ENCODE measurements at places on chromosomes 2 and 18.

- DNase-seq: no peak
Observed at GRCh38 chr18:13256444-13257305, 38.1 kb downstream of the LDLRAD4 start.

GRCh38 chr2:24870891-24871705 lies 48.9 kb downstream of the ADCY3 start:
- DNase-seq: no peak

- no peak for DNase-seq
Observed at GRCh38 chr18:47403949-47404348, 152.5 kb upstream of the SKOR2 start.

DNA sequence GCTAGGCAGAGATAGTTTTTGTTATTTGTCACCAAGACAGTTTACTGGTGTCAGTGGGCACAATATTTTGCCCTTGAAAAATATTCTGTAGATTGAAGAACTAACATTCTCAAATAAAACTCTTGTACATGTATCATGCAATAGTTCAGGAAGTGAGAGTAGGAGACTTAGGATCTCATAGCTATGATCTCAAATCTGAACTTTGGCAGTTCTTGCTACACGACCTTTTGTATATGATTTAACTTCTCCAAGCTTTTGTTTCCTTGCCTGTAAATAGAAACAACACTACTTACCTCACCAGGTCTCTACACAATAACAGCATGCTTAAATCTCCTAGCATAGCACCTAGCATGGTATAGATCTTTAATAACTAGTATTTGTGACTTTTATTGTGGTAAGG lies 219.9 kb downstream of the ICOS start:
- DNase-seq: no peak

DNA sequence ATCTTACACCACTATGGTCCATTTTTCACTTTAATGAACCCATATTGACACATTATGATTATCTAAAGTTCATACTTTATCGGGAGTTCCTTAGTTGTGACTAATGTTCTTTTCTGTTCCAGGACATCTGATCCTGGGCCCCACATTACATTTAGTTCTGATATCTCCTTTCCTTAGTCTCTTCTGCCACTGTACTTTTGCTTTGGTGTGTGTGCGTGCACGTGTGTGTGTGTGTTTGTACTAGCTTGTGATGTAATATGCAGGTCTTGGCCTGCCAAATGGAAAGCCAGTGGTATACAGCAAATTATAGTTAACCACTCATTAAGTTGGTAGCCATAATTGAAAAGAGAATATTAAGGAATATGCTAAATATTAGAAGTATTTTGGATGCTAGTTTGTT lies 88.0 kb downstream of the CDC42EP3 start:
- no peak for DNase-seq

- DNase-seq: no peak
Observed at GRCh38 chr2:217820904-217821303, 181.9 kb downstream of the TNS1 start.

- DNase-seq: no peak
Observed at GRCh38 chr2:84808279-84808678, 72.6 kb downstream of the TRABD2A start.

DNA sequence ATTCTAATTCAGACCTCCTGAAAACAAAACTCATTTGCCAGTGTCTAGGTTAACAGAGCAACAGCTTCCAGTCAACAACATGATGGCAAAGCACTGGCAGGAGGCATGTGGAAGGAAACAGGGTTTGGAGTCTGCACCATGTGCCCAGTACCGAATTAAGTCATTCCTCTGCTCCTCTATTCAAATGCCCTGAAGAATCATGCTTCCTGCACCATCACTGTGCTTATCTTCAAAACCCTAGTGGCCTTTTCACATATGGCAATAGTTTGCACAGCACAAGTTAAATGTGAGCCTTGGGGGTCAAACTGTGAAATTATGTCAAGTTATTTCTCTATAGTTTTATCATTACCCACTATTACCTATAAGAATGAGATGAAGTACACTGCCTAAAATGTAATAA lies 75.4 kb upstream of the GRB14 start:
- DNase-seq: no peak

DNA sequence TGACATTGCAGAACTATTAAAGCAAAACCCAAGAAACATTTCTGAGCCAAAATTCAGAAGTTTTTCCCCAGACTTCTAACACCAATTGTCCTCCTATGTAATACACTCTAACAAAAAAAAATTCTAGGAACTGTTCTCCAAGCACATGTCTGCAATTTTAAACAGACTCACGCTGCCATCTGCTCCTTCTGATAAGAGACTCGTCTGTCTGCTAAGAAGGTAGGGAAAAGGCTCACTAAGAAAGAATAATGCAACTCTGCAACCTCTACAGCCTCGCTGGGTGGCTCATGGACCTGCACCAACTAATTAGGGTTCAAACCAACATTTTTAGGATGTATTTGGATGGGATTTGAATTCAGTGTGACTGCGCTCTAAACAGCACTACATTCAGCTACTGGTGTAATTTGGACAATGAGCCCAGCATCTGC lies 366.5 kb downstream of the DSC3 start:
- no peak for DNase-seq

- no peak for DNase-seq
Observed at GRCh38 chr2:63189026-63189425, 138.4 kb downstream of the OTX1 start.

DNA sequence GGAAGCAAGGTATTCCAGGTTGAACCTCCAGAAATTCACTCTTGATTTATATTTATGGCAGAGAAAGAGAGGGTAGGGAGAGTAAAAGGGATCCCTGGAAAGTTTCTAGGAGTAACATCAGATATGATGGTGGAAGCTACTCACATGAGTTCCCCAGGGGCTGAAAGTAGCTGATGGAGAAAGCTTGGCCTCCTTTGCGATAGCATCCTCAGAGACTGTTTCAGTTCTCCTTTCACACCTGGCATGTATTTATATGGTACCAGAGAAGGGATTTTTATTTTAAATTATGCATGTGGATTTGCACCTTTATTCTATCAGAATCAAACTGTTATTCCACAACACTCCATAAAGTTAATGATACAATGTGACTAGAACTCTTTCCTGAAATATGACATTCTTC lies 126.3 kb upstream of the OSR1 start:
- no peak for DNase-seq

DNA sequence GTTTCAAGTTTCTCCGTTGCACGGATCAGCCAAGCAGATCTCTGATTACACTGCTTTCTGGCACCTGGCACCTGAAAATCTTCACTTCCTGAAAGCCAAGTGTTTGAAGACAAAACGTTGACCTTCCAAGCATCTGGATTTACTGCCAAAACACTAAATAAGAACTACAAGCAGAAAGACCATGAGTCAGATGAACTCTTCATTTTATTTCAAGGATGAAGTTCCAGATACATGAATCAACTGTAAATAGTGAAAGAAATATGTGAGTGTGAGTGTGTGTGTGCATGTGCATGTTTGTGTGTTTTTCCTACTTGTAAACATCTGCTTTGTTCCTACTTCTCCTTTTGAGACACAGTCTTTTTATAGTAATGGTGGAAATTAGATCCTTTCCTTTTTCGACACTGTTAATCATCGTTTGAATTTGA lies 60.0 kb upstream of the DTNA start:
- no peak for DNase-seq

- no peak for DNase-seq
Observed at GRCh38 chr18:8667846-8668245, 37.5 kb upstream of the MTCL1 start.

DNA sequence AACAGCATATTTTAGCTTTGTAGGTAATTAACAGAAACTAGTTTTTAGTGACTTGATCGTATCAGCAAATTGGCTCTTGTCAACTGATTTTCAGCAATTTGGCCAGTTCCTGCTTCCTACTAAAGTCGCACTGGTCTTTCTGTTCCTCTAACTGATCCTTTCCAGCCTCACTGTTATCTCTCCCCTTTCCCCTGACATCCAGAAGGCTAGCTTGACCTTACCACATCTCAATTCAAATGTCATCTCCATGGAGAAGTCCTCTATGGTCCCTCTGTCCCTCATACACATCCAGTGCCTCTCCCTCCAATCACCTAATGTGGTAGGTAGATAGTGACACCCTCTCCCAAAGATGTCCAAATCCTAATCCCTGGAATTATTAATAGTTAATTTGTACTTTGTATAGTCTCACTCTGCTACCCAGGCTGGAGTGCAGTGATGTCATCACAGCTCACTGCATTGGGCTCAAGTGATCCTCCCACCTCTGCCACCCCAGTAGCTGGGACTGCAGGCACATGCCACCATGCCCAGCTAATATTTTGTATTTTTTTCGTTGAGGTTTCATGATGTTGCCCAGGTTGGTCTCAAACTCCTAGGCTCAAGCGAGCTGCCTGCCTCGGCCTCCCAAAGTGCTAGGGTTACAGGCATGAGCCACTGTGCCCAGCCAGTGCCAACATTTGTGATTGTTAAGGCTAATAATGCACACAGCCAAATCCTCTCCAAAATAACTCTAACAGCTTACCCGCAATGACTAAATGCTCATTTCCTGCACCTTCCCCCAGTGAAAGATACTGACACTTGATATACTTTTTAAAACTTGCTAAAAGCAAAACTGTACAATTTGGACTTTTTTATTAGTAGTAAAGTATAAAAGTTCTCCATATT lies 16.9 kb downstream of the PSTPIP2 start:
- DNase-seq: no peak

DNA sequence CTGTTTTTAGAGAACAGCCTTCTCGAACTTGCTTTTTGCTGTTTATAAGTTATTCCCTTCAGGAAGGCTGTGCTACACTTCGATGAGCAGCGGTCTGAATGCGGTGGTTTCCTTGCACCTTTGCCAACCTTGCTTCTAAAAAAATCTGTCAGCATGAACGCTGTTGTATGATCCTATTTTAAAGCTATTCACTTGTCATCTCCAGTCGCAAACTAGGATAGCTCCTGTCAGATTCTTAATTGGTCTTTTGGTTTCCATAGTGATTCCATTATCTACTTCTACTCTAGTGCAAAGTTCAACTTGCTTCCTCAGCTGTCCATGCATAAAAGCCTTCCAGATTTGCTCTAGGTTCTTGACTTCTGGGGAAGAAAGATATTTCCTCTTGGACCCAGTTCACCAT lies 76.3 kb upstream of the GALNT3 start:
- DNase-seq: no peak

GRCh38 chr18:25058521-25058920 lies 293.4 kb downstream of the ZNF521 start:
- DNase-seq: no peak

- no peak for DNase-seq
Observed at GRCh38 chr2:2704428-2705090, 373.5 kb upstream of the MYT1L start.

GRCh38 chr2:126856403-126856802 lies 42.3 kb upstream of the TEX51 start:
- no peak for DNase-seq

GRCh38 chr2:230343747-230344146 lies 16.8 kb downstream of the SP140L start:
- DNase-seq: no peak

GRCh38 chr2:154231021-154231420 lies 359.3 kb downstream of the GALNT13 start:
- no peak for DNase-seq

DNA sequence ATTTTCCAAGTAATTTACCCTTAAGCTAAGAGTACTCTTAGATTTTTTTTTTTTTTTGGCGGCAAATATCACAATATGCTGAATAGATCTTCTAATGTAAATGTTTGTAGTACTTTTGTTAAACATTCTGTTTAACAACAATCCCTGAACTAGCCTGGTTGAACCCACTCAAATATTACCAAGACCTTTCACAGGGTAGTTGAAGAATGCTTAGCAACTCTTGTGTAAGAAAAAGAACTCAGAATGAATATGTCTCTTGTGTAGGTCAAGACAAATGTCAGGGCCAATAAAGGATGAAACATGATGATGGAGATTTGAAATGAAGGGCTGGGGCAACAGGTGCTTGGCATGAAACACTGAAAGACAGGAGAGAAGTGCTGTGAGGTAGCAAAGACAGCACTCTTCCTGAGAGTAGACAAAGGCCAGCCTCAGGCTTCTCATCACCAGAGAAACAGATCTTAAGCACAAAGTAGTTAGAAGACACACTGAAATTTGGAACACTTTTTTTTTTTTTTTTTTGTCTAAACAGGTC lies 597.3 kb downstream of the ERBB4 start:
- no peak for DNase-seq

DNA sequence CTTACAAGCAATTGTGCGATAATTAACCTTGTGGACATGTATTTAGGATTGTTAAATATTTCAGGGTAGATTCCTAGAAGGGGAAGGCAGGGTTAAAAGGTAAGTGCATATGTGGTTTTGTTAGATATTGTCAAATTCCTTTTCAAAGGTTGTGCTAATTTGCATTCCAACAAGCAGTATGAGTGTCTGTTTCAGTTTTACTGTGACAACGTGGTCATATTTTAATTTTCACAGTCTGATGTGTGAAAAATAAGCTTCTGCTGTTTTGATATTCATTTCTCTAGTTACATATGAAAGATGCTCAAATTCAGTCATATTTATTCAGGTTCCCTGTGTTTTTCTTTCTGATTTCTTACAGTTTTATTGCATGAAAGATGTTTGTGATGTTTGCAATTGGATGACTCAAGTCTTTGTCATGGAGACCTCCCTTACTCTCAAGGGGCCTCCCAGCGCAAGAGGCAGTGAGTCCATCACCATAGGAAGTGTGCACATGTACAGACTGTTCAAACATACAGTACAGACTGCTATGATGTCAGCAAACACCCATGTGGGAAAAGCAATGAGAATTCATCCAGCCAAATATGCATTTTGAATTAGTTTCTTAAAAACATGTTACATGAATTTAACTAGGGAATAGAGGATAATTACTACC lies 310.8 kb downstream of the GALR1 start:
- DNase-seq: no peak

- no peak for DNase-seq
Observed at GRCh38 chr18:78611869-78612268, 367.7 kb upstream of the SALL3 start.

DNA sequence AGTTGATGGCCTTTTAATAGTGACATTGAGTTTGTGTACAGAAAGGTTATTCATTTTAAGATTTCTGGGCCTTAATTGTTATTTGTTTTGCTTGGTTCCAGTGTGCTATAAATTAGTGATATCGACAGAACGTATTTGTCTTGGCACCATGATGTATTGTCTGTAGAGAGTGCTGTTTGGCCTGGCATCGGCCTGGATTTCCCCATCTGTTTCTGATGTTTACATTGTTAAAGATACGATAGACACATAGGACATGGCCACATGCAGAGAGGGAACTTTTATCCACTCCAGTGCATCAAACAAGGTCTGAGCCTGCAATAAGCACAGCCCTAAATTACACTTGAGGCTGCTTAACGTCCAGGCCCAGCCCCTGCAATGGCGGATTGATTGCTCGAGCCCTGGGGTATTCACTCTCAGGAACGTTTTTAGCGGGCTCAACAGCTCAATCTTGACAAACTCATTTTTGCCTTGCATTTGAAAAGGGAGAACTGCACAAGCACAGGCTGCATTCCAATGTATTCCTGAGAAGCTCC lies 144.7 kb downstream of the SLC4A3 start:
- no peak for DNase-seq

- no peak for DNase-seq
Observed at GRCh38 chr2:13522096-13522495, 805.4 kb downstream of the TRIB2 start.

- no peak for DNase-seq
Observed at GRCh38 chr2:97645112-97645694, 659 bp upstream of the COX5B start.
